ENCODE measurements at places on chromosomes 13 and 19.
A peak's percentile ranks its signal among the peaks of the same experiment; 100 is the strongest.

- DNase-seq: no peak
Observed at GRCh38 chr13:54687173-54687572, 1658.6 kb downstream of the OLFM4 start.

- no peak for DNase-seq
Observed at GRCh38 chr19:35812220-35813042, at the start of gene PRODH2. PRODH2 (minus strand) TSS chr19:35812845; CDS start chr19:35812805, 40 bp downstream.

DNA sequence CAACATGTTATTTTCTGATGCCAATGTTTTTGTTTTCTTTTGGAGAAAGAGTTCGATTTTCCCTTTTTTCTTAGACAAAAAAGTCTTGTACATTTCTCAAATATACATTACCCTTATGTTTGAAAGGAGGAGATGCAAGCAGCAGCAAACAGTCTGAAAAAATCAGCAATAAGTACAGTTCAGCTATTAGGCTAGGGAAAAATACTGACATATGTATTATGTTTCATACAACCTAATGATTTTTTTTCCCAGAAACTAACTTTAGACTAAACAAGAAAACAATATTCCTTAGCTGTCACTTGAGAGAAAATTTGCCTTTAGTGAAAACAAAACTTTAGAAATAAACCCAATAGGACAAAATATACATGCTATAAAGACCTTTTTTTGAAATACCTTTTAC lies 1223.5 kb downstream of the SLITRK1 start:
- no peak for DNase-seq

DNA sequence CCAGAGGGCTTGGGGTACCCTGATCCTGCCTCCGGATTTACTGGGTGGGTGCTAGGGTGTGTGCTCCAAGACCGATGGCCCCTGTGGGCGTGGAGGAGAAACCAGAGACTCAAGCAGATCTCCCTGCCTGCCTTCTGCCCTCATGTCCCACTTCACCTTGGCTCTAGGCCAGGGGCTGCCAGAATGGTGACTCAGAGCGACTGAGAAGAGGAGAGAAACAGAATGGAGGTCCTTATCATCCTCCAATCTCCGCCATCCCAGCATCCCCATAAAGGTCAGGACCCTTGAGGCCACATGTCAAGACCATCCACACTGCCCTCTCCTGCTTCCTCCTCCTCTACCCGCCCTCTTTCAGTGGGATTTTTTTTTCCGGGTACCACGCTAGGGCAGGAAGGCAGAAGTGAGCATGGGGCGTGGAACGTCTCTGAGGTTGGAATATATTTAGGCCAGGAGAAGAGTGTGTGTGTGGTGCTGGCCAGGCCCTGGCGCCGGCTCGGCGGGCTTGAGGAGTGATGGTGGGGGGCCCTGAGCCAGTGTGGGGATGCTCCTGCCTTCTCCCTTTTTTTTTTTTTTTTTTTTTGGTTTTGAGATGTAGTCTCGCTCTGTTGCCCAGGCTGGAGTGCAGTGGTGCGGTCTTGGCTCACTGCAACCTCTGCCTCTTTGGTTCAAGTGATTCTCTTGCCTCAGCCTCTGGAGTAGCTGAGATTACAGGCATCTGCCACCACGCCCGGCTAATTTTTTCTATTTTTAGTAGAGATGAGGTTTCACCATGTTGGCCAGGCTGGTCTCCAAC lies 22.3 kb downstream of the IER2 start:
- peak; percentile 78 for DNase-seq

DNA sequence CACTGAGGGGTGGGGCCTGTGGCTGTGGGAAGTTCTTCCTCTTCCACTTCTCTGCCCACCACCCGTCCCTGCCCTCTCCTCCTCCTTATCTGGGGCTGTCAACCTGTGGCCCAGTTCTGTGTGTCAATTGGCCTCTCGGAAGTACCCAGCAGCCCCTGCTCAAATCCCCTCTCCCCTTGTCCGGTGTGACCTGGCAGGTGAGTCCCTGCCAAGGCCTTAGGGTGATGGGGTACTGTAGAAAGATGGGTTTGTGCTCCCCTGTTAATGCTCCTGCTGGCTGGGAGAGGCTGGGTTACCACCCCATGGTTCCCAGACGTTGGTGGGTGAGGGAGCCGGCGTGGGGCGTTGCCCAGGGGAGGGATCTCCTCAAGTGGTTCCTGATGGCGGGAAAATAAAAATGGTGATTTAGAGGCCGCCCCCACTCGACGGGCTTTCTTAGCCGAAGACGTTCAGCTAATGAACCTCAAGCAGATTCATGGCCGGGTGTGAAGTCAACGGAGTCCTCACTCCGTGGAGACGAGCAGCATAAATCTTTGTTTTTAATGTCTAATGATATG lies 141.2 kb downstream of the URI1 start:
- DNase-seq: no peak

DNA sequence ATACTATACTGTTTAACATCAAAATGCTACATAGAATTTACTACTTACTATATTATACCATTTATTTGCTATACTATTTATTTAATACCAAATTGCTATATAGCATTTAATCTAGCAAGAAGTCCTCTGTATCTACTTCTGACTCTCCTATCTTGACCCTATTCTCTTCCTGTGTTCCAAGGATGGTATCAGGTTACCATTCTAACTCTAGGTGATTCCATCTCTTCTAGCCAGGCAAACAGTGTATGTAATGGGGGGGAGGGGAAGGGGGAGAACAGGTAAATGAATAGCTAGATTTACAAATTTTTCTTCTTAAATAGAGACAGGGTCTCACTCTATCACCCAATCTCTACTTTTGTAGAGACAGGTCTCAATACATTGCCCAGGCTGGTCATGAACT lies 200.3 kb downstream of the DIAPH3 start:
- DNase-seq: no peak

- DNase-seq: peak; percentile 78
Observed at GRCh38 chr19:33235269-33235995, 9.8 kb upstream of the SLC7A10 start.

DNA sequence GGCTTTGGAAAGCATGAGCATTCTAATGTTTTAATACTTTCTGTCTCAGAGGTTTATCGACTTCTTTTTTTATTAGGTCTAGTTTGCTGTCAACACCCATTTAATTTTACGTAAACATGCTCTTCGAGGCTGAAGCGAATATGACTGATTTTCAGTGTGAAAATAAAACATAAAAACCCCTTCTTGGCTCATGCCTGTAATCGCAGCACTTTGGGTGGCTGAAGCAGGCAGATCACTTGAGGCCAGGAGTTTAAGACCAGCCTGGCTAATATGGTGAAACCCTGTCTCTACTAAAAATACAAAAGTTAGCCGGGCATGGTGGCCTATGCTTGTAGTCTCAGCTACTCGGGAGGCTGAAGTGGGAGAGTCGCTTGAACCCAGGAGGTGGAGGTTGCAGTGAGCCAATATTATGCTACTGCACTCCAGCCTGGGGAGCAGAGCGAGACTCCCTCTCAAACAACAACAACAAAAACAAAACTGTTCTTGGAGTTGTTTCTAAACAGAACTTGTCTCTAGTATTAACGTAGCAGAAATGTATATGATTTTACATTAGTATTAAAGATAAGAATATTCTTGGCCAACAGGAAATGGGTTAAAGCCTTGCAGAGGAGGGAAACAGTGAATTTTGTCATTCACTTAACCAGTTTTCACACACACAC lies 7.1 kb upstream of the IGFL3 start:
- no peak for DNase-seq

GRCh38 chr13:31798189-31798588 lies 58.9 kb downstream of the RXFP2 start:
- DNase-seq: no peak

DNA sequence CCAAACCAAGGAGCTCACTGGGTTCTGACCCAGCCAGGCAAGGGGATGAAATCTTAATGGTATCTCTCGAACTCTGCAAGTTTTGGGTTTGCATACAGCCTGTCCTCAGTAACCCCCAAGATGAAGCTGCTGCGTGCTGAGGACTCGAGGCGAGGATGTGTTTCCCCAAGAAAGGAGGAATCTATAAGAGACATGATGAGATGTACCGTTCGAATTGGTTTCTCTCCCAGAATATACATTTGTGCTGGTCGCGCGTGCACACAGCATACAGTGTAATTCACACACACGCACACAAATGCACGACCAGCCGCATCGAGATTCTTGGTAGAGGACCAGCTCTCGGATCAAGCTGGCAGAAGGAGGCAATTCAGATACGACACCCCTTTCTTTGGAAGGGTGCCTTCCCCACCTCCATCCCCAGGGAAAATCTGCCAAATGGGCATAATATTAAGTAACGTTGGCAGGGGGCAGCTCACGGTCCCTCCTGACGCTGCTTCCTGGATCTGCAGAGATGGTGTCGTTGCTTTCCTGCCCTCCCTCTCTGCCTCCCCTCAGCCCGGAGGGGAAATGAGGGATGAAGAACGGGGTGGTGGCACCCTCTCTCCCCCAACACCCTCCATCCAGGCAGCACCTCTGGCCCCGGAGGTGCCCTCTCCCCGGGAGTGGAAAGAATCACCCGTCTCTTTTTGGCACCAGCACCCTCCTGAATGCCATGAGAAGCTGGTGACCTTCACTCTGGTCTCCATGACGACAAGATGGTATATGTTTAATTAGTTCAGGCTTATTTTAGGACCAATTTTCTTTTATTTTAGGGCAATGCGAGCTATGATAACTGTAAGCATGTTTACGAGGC lies 310.2 kb downstream of the ZNF536 start:
- no peak for DNase-seq

DNA sequence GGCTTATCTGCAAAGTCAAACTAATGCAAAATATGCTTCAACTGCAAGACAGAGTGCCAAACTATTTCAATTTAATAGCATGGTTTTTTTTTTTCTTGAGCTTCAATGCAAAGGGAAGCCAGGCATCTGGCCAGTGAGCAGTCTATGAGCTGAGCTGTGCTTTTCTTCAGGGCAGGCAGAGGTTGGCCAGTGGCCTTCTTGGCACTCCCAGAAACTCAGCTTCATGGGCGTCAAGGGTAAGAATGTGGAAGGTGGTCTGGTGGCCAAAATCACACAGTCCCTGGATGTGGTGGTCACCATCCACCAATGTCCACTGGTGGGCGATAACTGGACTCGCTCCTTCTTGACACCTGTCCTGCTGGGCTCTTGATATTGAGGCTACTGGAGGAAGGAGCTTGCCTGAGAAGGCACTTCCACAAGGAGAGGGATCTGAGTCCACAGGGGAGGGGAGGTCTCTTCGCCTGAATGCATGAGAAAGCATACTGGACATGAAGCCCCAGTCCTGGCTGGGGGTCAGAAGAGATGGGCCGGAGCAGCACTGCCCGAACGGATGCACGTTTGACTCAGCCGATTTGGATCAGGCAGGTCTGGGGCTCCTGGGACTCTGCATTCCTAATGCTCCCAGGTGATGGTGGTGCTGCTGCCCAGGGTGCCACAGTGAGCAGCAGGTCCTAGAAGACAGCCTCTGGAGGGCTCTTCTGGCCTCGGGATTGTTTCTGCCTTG lies 17.1 kb downstream of the COL4A2 start:
- DNase-seq: no peak

DNA sequence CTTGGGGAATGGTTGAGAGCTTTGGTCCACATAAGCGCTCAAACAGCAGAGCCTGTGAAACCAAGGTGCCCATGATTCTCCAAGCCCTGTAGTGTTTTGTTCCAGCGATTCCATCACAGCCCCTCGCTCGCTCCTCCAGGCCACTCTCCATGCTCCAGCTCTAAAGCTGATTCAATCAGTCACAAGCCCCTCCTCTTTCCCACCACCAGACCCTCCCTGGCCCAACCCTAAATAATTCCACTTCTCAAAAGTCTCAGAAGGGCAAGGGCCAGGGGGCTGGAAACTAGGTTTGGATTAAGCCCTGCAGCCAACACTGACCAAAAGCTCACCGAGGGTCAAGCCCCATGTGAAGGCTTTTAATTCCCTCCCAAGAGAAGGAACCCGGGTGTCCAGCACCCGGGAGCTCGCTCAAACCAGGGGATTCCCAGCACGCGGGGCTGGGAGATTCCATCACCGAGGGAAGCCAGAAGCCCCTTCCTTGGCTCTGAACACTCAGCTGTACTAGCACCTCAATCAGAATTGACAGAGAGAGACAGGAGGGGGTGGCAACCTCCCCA lies 1.5 kb downstream of the ZNF296 start:
- no peak for DNase-seq

GRCh38 chr13:95234242-95234641 lies 67.0 kb downstream of the ABCC4 start:
- no peak for DNase-seq

DNA sequence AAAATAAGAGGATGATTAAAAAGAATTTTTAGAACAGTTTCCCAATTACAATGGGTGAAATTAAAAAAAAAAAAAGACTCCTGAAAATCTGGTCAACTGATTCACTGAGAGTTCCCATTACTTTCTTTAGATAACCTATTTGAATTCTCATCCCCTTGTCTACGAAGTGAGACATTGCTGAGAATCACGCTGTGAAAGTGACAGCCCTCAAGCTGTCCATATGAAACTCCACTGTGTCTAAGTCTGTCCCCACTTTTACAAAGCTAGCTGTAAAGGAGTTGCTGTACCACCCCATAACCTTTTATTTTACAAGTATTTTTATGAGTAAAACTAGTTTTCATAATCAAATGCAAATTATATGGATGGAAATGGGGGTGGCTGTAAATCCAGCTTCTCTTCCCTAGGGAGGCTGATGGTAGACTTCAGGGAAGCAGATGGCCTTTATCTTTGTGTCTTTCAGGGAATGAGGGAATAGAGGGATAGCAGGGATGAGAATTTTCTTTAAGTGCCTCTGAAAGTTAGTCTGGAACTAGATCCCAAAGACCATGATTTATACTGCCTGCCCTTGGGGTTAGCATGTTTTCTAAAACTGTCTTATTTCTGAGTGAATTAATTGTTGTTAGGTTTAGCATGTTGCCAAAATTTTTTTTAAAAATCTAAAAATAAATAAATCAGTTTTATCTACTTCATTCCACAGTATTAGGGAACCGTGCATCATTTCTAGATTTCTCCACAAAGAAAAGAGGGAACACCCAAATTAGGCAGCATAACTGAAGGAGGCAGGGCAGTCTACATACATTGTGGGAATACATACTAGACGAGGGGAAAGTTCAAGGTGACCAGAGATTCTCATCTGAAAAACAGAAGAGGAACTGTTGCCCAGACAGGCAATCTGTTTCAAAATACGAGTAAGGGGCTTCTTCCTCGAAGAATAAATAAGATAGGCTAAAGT lies 1219.1 kb downstream of the UQCRFS1 start:
- DNase-seq: no peak

GRCh38 chr19:2361246-2362045 lies 1.4 kb downstream of the TMPRSS9 start:
- no peak for DNase-seq

DNA sequence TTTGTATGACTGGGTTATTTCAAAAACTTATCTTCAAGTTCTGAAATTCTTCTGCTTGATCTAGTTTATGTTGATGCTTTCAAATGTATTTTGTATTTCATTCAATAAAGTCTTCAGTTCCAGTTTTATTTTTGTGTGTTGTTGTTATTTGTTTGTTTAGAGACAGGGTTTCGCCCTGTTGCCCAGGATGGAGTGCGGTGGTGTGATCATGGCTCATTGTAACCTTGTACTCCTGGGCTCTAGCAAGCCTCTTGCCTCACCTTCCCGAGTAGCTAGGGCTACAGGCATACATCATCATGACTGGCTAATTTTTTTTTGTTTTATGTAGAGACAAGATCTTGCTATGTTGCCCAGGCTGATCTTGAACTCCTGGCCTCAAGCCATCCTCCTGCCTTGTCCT lies 40.3 kb upstream of the ARHGEF7 start:
- no peak for DNase-seq

Measured in CD4-positive, alpha-beta T cell treated with Interleukin-10 for 1 hour (primary cell).